ENCODE measurements at places on chromosomes 11 and 22.

DNA sequence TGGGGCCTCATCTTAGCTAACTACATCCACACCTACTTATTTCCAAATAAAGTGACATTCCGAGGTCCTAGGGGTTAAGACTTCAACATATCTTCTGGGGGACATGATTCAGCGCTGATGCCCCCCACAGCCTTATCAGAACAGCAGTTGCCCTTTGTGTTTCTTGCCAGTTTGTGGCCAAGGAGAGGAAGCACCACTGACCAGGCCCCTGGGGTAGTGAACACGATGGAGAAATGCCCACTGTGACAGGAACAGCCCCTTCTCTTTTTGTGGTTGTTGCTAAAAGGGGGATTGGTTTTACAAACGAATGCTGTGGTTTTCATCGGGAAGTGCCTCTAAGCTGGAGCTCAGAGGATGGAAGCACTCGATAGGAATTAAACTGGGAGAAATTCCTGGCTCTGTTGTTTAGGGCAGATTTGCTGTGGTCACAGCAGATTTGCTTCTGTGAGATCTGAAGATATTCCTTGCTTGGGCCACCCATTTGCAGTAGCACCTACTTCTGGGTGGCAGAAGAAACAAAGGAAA lies 88.8 kb downstream of the ABTB2 start:
- DNase-seq: no peak

DNA sequence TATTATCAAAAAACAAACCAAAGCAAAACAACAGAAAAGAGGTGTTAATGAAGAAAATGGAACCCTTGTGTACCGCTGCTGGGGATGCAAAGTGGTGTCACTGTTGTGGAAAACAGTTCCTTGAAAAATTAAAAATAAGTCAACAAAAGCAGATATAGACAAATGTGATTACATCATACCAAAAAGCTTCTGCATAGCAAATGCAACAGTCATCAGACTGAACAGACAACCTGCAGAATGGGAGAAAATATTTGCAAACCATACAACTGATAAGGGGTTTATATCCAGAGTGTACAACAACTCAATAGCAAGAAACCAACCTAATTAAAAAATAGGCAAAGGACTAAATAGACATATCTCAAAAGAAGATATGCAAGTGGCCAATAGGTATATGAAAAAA lies 22.9 kb upstream of the CARS1 start:
- DNase-seq: no peak

DNA sequence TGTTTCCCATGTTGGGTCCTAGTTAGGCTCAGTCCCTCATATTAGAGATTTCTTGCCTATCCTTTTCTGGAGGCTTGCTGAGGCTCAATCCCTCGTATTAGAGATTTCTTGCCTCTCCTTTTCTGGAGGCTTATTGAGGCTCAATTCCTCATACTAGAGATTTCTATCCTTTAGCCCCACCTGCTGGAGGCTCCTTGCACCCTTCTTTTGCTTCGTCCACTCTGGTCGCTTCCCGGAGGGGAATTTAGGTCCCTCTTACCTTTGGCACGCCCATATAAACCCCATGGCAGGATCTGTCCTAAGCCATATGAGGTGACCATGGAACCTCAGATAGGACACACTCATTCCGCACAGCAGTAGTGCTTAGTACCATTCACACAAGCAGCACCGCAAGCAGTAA lies 15.9 kb downstream of the CYP2D6 start:
- DNase-seq: no peak

- no peak for DNase-seq
These were observed 4.7 kb upstream of the SLC22A12 start for GRCh38 chr11:64586366-64586765.

- DNase-seq: no peak
These were observed at the start of gene PLEKHB1 for GRCh38 chr11:73645972-73646631. Gene PLEKHB1, plus strand, starts transcription at chr11:73646581. Its CDS starts 28 bp downstream, at chr11:73646609.
